ENCODE measurements at places on chromosomes 12 and 14. TPM values are rescaled to one million over a fixed set of nuclear protein-coding genes. Genes with fewer than 3 reads are reported as not detected.

RHEBL1 gene
- not detected for total RNA-seq

VWF gene
- total RNA-seq, result 267 TPM

SMCO3 gene
- total RNA-seq, result 0.33 TPM

GARIN6 gene
- total RNA-seq, result not detected

TBX5 gene
- total RNA-seq, result 2.2 TPM

ENDOU gene
- 1.4 TPM for total RNA-seq

FAM181A gene
- total RNA-seq, result not detected

COCH gene
- total RNA-seq, result 3.5 TPM

HOXC9 gene
- total RNA-seq, result 4.6 TPM

SIX6 gene
- not detected for total RNA-seq

RNASE9 gene
- not detected for total RNA-seq

DNA sequence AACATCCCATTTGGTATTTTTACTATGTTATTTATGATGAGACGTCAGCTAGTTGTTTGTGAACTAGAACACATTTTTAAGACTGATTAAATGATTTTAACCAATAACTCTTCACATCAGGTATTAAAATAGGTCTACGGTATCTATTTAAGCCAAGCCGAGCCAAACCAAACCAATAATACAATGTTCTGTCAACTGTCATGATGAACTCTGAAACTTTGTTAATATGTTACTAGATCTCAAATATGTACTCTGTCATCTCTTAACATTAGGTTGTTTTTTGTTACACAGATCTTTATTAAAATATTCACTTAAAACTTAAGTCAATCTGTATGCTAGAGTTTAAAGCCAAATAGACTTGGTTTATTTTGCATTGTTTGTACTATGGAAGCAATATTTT is 1.0 kb downstream of the ART4 start:
- DNase-seq, result no peak

DNA sequence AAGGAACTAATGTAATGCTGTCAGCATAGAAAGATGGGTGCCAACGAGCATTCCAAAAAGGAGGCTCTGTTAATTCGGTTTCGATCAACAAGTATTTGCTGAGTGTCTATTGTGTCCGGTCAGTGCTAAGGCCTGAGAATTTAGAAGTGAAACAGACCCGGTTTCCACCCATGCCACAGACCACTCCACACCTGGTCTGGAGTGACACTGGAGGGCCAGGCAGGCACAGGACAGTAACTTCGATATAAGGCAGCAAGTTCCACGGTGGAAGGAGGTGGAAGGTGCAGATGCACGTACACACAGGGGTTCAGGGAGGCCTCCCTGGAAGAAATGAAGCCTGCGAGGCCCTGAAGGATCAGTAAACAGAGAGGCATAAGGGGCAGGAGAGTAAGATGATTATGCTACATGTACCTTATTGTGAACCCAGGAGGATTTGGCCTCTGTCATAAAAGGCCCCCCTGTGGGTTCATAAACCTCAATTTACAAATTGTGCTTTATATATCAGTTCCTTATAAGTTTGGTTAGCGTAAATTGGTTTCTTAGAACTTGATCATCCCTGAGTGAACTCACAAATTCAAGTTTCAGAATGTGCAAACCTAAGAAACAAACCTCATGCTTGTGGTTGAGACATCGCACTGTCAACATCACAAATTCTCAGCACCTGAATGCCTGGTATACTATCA is 25.9 kb downstream of the SSH1 start:
- no peak for DNase-seq

DNA sequence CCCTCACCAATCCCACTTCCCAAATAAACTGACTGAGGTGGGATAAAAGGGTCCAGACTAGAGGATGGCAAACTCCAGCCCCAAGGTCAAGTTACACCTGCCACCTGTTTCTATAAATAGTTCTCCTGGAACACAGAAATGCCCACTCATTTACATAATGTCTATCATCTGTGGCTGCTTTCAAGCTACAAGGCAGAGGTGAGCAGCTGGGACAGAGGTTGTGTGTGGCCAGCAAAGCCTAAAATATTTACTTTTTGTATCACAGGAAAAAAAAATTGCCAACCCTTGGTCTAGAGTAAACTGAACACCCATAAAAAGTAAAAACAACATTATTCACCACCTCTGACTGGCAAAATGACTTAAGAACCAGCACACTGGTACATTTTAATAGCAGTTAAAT is 269.4 kb downstream of the RGS6 start:
- no peak for DNase-seq

GRCh38 chr12:110015132-110015531 is 15.9 kb downstream of the ANKRD13A start:
- no peak for DNase-seq

GRCh38 chr12:122099280-122099749 is 20.8 kb downstream of the MLXIP start:
- DNase-seq, result no peak

DNA sequence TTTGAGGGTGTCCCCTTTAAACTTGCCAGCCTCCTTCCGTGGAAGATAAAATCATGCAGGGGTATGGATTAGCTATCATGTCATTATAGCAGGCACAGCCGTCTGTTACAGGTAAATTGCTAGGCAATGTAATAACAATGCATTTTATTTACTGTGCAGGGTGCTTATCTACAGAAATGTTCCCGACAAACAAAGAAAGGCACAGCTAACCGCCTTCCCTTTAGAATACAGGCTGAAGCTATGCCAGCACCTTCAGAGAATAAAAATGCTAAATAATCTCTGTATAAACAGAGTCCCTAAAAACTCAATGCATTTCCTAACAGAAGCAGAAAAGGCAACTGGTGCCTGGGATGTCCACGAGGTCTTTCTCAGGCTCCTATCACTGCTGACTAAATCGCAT is 239.2 kb downstream of the SPTSSA start:
- no peak for DNase-seq

GRCh38 chr12:105113094-105113493 is 5.6 kb downstream of the WASHC4 start:
- no peak for DNase-seq

DNA sequence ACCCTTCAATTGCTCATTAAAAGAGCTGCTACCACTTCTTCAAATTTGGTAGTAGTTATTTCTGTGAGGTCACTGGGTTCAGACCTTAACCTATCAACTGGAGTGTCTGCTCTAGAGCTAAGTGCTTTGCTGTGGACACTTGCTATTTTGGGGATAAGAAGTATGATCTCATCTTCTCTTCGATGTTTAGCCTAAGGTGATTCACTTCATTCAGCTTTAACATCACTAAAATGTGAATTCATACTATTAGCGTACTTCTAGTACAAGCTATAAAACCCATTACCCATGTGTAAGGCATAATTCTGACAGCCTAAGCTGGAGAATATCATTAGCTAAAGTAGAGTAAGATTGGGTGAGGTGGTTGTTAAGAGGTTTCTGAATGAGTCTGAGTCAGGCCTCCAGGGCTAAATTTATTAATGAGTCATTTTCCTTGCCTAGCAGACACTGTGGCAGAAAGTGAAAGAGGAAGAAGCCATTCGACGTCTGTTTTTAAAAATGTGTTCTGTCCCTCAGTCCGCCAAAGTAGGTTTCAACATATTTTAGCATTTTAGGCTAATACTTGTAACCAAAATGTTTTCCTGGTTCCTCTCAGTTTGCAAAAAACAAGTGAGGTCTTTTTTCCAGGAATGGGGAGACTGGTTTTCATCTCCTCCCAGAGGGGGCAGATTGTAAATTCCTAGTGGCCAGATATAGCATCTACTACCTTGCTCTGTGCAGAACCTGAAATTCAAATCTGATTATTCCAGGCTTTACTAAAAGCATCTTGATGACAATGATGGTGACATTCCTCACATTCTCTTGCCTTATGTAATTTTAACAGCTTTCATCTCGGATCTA is 103.6 kb downstream of the SSPN start:
- no peak for DNase-seq

DNA sequence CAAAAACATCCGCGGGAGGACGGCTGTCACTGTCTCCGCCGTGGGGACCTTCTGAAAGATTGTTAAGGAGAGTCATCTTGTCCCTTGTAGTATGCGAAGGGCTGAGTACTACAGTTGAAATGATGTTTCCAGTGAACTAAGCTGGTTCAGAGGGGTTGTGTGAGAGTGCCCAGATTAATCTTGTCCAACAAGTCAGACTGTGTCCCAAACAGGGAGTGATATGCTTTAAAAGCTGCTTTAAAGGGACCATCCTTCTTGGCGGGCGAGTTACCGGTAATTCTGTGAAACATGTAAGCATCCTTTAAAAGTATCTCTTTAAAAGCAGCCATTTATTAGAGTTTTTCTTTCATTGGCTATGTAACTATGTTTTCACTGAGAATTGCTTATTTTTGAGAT is 1.1 kb downstream of the WDR20 start:
- no peak for DNase-seq

DNA sequence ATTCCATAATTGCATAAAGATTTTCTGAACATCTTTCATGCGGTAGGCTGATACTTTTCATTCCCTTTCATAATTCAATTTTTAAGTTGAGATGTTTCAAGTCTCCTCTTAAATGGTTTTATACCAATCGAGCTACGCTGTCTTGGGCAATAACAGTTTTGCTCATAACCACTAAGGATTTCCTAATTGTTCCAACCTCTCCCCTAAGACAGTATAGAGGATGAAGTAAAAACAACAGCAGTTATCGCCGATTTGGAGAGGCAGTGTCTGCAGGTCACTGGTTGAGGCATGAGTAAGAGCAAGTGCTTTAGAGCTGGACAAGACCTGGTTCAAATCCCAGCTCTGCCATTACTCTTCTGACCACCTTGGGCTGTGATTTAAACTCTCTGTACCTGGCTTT is 6.9 kb upstream of the MED13L start:
- no peak for DNase-seq

GRCh38 chr14:70416725-70417349 is at the start of gene SYNJ2BP:
Gene SYNJ2BP (minus strand): TSS chr14:70417090. CDS start chr14:70416963, 127 bp downstream.
- DNase-seq, result peak; percentile 79

DNA sequence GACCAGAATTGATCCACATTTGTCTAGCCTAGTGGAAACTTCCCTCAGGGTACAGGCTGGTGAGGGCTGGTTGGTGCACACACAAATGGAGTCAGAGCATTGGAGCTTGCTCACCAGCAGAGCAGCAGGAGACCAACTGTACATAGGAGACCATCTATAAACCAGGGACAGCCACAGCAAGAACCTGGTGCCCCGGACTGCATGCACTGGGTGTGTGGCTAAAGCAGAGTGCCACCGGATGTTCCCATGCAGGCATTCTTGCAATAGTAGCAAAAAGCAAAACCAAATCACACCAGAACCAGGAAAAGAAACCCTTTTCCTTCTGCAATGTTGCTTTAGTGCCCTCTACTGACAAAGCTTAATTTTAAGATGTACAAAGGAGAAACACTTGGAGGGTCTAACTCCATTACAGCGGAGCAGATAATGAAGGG is 136.4 kb downstream of the MDGA2 start:
- no peak for DNase-seq

DNA sequence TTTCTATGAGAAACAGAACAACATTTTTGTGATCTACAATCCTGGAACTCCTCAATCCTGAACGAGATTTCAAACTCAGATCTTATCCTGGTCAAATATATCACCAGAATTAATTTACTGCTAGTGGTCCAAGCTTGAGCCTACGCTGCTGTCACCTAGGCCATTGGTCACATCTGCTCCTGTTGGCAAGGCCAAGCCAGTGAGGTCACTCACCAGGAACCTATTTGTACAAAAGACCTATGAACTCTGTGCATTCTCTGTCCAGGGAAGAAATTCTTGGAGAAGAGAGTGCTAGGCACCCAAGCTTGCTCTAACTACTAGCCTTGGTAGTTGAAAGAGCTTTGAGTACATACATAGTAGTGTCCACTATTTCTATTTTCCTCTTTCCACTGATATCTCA is 106.1 kb downstream of the SLC15A5 start:
- no peak for DNase-seq

DNA sequence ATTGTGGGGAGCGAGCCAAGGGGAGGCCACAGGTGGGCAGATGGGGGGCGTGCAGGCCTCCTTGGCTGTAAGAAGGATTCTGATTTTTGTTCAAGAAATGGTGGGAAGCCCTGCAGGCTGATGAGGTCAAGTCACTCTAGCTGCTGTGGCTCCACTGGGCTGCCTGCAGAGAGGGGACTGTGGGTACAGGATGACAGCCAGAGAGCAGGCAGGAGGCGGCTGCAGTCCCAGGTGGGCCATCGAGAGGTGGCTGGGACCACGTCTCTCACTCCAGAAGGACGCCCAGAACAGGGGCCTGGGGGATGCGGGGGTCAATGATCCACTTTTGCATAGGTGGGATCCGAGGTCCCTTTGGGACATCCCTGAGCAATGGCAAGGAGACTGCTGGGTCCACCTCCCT is 9.1 kb downstream of the NCOR2 start:
- no peak for DNase-seq

GRCh38 chr14:93958567-93959238 is 17.7 kb downstream of the ASB2 start:
- no peak for DNase-seq

DNA sequence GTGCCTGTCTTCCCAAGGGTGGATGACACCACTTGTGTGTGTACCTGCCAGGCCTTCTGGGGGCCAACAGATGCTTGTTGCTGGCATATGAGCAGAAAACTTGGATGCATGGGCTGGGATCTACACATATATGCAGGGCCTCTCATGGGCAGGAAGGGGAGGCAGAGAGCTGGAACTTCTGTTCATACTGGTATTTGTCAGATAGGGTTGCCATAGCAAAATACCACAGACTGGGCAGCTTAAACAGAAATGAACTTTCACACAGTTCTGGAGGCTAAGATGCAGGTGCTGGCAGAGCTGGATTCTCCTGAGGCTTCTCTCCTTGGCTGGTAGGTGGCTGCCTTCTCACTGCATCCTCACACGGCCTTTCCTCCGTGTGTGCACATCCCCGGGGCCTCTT is 121.8 kb downstream of the SUDS3 start:
- no peak for DNase-seq

DNA sequence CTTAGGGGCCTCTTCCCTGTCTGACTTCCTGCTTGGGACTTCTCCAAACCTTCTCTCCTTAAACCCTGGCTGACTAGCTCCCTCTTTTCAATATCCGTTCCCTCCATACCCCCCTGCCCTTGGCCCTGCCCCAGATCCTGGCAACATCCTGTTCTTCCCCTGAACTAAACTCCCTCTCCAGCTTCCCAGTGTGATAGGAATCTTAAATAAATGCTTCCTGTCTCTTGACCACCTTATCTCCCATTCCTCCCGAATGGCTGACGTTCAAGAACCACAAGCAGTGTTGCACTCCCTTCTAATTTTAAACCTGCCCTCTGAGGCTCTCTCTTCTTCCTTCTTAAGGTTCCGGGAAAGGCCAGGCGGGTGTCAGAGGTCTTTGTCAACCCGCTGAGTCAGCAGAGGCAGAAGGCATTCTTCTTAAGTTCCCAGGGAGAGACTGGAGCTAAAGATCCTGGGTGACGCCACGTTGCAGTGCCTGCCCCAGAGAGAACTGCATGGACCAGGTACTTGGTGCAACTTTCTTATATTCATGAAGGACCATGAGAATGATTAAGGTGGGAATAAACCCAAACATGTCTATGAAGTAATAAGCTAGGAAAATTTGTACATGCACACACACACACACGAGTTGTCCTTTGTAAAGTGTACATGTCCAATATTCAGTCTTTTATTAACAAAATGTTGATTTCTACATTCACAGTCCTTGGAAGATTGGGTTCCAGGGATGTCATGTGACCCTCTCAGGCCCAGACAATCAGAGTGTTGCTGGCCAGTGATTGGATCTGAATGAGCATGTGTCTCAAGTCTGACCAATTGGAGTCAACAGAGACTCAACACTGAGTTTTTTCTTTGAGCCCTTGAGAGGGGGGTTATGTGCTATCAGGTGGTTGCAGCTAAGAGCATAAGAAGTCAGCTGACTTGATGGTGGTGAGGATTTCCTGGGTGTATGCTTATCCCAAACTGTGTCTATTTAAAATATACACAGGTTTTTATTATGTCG is 420.2 kb upstream of the TBX3 start:
- DNase-seq, result peak; percentile 68

GRCh38 chr12:69168828-69169227 is 70.5 kb upstream of the CPSF6 start:
- no peak for DNase-seq

Data from breast epithelium (tissue), 4 donors.